Fibroblast of skin of left quadriceps (primary cell): ENCODE measurements at places on chromosomes 7 and 10.

GRCh38 chr7:40883826-40884225, 749.0 kb downstream of the SUGCT start:
- DNase-seq, result no peak

DNA sequence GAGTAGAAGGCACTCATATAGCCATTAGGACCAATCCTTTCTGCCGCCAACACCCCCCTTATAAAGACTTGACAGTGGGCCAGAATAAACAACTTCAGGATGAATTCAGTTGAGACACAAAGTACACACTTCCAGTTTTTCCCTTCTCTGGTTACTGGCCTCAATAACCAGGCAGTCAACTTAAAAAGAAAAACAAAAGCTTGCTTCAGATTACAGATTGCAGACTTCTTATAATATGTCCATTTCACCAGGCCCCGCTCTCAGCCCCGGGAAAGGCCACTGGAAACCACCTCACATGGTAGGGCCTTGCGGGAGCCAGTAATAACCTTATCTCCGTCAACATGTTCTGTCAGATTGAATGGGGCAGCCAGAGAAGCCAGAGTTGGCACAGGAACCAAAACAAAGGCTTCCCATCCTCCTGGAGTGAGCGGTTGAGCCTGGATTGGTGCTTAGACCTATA, 108.8 kb downstream of the EGFR start:
- peak; percentile 63 for DNase-seq

DNA sequence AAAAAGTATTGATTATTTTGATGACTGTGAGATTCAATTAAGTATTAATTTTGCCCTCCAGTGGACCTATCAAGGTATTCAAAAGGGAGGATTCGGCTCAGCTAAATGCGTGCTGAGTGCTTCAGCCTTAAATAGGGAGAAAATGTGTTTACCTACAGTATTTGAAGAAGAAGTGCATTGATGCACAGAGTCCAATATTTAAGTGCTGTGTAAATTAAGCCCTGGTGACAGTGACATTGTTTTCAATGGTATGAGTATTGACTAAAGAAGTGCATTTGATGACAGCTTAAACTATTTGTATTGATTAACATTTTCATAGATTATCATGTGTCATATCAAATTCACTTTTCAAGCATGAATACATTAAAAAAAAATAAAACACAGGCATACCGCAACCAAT, 106.6 kb downstream of the POU6F2 start:
- DNase-seq, result no peak

DNA sequence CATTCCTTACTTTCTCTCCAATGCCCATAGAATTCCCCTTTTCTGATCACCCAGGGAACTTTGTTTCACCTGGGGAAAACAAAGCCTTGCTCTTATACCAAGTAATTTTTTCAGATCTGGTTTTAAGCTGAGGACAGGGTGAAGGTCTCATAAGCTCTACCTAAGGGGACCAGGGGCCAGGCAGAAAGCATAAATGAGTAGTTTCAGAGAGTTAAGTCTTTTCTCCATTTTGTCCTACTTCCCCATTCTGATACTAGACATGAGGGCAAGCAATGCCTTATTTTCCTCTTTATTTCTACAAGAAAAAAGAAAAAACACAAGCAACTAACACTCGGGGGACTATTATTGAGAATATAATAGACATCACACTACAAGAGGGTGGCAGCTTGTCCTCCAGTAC, 2.9 kb downstream of the AKR1D1 start:
- DNase-seq, result no peak

GRCh38 chr10:53209944-53210611, 437.5 kb upstream of the MBL2 start:
- DNase-seq, result peak; percentile 1

DNA sequence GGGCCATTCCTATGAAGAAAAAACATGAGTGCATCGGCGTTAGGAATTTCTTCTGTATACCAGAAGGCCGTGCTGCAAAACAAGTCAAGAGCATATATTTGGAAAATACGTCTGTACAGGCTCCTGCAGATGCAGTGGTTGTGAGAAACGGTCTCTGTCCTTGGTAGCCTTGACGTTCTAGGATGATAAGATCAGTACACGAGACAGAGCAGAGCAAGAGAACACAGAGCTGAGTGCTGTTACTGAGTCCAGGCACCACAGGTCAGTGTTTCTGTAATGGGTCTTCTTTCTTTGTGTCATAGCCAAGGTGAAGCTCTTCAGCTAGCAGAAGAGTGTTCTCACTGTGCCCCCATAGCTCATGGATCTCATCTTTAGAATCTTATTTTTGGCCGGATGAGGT, 62.8 kb downstream of the WDR37 start:
- no peak for DNase-seq

DNA sequence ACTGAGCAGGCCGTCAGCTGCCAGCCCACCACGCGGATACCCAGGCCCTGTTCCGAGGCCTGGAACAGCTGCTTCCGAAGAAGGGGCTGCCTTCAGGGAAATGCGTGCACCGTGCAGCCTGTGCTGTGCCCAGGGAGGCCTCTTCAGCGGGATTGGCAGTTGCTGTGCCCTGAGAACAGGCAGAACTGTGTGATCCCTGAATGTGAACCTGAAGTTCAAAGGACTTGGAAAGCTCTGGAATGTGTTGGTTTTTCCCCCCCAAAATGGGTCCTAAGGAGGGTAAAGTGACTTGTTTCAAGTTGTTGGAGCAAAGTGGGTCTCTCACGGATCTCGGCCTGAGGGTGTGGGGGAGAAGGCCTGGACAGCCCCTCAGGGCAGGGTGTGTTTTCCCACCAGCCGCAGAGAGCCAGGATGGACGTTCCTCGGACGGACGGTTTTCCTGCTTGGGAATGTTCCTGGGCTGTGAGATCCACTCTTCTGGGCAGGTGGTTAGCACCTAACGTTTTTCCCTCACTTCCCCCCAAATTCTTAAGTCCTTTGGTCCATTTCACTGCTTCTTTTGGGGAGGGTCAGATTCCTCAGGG, 2.1 kb downstream of the SPRN start:
- no peak for DNase-seq

GRCh38 chr7:155001756-155002410, 1.0 kb downstream of the PAXIP1 start:
- no peak for DNase-seq

DNA sequence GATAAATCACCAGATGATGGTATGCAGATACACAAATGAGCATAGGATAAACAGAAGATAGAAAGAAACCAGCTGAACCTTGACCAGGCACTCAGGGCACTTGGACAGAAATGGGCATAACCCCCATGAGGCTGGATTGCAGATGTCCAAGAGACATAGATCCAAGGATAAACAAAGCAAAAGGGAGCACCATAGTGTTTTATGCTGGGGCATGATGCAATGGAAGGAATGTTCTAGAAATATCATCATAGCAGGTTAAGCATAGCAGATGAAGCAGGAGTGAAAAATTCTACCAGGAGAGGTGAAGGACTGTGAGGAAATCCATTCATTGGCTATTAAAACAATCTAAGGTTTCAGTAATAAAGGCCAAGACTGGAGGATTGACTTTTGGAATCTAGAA, 70.5 kb upstream of the TES start:
- DNase-seq, result no peak

DNA sequence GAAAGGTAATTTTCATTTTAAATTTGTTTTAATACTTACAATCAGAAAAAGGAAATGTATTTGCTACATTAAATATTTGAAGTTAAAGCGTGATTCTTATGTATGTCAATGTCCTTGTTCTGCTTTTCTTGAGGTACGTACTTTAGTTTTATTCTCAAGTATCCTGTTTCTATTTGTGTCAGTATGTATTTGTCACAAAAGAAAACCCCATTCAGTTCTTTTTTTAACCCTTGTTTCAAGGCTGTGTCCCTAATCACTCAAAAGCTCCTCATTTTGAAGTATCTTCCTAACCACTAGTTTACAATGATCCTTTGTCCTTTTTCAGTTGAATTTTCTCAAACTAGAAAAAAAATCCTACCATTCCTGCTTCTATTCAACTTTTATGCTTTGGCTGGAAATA, 25.2 kb downstream of the NHLRC2 start:
- DNase-seq, result no peak

- no peak for DNase-seq
These were observed 24.7 kb downstream of the AUTS2 start for GRCh38 chr7:69622960-69623359.

- DNase-seq, result no peak
These were observed 65.2 kb downstream of the COL13A1 start for GRCh38 chr10:69866688-69867461.

DNA sequence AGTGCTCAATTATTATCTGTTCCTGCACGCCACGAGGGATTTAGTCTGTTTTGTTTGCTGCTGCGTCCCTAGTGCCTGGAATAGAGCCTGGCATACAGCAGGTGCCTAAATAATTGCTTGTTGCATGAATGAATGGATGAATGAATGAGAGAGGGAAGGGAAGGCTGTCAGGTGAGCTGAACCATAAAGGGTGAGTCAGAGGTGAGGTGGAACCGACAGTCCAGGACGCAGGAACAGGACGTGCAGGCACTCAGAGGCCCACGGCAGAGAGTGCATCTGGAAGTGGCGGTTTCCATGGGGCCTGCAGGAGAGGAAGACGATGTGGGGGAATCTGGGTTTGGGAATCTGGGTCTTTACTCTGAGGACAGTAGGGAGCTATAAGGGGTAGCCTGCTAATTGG, 17.7 kb upstream of the PPIF start:
- no peak for DNase-seq
